CD4-positive, CD25-positive, alpha-beta regulatory T cell (primary cell): ENCODE measurements at places on chromosomes 7 and 10.

- DNase-seq, result no peak
Measured at GRCh38 chr10:62694537-62695126, 109.9 kb upstream of the ADO start.

GRCh38 chr7:155362380-155363145 lies 64.9 kb downstream of the INSIG1 start:
- no peak for DNase-seq

DNA sequence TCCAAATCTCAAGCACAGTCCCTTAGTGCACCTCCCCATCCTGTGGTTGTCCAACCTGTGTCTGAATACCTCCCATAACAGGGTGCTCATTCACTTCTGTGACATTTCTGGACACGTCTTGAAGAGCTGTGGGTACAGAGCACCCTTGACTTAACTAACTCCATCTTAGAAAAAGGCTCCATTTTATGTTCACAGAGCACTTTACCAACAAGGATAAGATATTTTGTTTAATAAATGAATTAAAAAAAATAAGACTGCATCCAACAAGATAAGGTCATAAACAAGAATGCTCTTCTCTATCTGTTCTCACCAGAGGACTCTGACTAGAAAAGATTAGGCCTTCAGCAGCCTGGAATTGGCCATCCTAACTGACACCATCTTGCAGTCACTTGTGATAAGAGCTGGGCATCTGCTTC lies 335.2 kb upstream of the ZNF32 start:
- no peak for DNase-seq

GRCh38 chr7:3911685-3912084 lies 610.6 kb downstream of the SDK1 start:
- DNase-seq, result no peak

DNA sequence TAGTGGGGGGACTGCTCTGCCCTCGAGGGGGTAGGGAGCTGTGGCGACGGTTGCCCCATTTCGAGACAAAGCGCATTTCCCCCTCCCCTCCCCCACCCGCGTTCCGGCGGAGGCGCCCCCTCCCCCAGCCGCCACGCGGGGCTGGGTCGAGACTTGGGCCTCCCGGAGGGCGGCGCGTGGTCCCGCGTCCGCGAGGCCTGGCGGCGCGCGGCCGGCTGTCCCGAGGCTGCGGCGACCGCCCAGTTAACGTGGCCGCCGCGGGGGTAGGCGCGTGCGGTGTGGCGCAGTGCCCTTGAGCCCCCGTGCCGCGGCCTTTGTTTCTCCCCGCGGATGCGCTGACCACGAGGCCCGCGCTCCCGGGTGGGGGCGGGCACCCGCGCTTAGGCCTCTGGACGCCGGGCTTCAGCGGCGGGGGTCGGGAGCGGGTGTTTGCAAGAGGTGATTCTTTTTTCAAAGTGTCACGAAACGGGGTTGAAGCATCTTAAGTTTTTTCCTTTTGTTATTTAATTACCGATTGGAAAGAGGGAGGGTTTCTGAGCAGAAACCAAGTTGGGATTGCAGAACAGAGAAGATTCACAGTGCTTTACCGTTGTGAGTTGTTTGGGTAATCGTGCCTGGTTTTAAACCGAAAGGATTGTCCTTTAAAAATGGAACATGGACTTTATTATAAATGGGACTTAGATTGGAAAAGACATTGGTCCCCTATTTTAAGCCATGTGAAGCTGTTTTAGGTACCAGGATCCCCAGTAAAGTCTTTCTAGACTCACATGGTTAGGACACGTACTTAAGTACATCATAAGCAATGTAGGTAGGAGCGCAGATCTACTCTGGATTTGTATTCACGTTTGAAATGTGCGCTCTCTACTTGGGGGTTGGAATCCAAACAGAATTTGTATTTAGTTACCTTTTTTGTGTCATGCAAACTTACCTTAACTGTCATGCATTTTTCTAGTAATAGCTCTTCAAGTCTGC lies 760 bp downstream of the CBX3 start:
- peak; percentile 37 for DNase-seq

DNA sequence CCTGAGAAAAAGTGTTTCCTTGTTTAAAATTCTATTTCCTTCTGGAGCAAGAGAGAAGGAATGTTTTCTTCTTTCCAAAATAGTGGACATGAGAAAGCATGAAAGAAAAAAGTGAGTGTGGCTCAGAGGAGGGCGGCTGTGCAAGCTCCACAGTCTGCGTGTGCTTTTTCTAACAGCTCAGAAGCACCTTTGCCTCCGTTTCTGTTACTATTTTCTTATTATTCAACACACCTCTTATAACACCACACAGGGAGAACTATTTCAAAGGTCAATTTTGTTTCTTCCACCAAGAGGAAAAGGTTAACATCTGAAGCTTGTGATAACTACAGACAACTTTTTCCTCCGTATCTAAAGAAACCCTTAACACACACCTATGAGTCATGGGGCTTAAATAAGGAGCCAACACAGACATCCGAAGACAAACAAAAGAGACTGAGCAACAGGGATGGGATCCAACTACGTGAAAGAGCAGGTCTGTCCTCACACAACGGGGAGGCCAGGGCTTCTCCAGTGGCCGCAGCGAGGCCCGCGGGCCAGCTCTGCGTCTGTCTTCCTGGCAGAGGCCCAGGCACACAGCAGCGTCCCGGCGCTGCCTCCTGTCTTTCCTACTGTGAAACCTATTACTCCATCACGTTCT lies 36.2 kb upstream of the NCAPG2 start:
- DNase-seq, result no peak
